ENCODE measurements at places on chromosomes 6 and 20.

GRCh38 chr6:138795809-138796603, at the start of gene ECT2L:
Gene ECT2L, plus strand, starts transcription at chr6:138796087. Its CDS starts 17,188 bp downstream, at chr6:138813275.
- peak; percentile 40 for DNase-seq

GRCh38 chr20:12276011-12276673, 358.4 kb downstream of the BTBD3 start:
- DNase-seq, result no peak

- no peak for DNase-seq
These were observed 46.6 kb upstream of the TNFAIP3 start for GRCh38 chr6:137820425-137820824.

DNA sequence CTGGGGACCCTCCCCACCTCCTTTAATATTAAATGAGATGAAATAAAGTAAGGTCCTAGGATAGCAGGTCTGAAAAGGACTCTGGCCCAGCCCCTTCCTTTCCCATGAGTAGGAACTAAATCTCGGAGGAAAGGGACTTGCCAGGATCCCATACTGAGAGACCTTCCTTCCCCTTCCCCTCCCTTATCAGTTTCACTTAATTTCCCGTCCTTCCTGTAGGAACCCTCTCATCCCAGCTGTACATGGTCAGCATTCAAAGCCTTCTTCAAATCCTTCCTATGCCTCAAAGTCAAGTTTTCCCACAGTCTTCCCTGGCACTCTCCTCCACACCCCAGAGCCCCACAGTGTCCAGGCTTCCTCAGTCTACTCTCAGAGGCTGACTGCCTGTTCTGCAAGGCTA, 71.3 kb upstream of the MYL9 start:
- DNase-seq, result no peak

GRCh38 chr6:157579467-157580031, 198.6 kb downstream of the ZDHHC14 start:
- no peak for DNase-seq

DNA sequence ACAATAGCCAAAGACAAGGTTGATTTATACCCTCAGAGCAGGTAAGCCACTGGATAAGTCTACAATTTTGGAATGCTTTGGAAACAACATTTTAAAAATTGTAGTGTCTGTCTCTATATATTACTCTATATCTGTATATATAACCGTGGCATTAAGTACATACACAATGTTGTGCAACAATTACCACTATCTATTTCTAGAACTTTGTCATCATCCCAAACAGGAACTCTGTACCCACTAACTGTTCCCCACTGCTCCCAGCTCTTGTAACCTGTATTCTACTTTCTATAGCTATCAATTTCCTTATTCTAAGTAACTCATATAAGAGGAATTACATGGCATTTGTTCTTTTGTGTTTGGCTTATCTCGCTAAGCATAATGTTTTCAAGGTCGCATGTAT, 78.2 kb upstream of the ASCC3 start:
- DNase-seq, result no peak

GRCh38 chr6:141426400-141426980, 706.2 kb upstream of the GJE1 start:
- DNase-seq, result no peak

GRCh38 chr6:11473008-11473740, 64.4 kb upstream of the TMEM170B start:
- DNase-seq, result no peak

DNA sequence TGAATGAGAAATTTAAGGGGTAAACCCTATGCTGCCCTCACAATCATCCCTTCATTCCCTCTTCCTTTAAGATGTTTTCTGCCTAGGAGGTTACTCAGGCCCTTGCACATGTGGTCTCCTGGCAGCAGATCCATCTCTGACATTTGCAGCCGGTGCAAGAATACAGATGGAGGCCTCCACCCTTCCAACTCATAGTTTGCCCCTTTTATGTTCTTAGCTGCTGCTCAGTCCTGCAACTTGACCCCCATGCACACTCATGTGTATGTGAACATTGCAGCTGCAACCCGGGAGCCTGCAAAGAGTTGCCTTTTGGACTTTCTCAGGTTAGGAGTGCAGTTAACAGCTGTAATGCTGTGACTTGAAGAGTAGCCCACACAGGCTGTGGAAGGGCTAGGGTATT, 131.9 kb upstream of the SGK1 start:
- DNase-seq, result no peak

DNA sequence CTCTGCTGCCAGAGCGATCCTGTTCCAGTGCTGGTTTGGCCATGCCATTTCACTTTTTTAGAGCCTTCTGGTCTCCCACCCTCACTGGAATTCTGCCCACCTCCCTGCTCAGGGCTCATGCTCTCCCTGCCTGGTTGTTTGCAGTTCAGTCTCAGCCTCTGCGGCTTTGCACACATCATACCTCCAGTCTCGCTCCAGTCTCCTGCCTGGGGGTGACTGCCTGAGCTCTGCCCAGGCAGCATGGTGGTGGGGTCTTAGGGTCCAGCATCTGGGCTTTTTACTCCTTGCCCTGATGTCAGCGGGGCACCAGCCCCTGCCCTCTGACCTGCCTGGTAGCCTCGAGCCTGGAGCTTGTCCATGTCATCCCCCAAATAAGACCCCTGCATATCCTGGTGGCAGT, 30.9 kb downstream of the CD83 start:
- DNase-seq, result no peak

GRCh38 chr20:34110745-34111641, 1.1 kb downstream of the EIF2S2 start:
- DNase-seq, result no peak

- DNase-seq, result no peak
These were observed 4.4 kb downstream of the APMAP start for GRCh38 chr20:24987873-24988835.

DNA sequence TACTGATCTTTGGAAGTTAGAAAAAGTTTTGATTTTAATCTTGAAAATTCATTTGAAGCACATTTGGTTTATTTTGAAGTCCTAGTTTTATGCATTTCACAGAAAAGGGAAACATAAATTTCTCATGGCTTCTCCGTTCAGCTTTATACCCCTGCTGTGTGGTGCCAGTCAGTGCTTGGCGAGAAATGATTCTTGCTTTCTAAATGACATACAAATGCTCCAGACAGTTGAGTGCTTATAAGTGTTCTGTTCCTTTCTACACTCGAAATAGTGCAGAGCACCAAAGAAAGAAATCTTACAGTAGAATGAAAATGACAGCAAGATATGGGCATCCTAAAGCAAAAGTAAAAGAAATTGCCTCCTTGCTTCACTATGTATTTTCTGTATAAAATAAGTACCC, 9.0 kb upstream of the ZNF292 start:
- DNase-seq, result no peak

GRCh38 chr6:135738636-135739035, 112.9 kb upstream of the PDE7B start:
- no peak for DNase-seq

- no peak for DNase-seq
These were observed 49.2 kb downstream of the RNGTT start for GRCh38 chr6:88914180-88914579.

DNA sequence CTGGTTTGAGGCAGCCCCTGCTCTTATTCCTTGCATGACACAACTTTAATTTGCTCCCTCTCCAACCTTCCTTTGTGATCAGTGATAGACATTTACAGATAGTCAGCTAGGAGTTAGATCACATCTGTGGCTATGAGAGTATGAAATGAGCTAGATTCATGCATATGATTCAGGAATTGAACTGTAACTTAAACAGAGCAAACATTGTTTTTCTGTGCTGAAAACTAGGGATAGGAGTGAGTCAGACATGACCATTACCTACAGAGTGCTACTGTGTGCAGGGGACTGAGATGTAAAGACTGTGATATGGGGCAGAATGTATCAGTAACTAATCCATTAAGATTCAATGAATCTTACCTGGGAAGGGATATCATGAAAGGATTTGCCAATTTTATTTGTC, 279.4 kb upstream of the SPTLC3 start:
- DNase-seq, result no peak

- no peak for DNase-seq
These were observed 149.6 kb downstream of the CDH26 start for GRCh38 chr20:60107621-60108390.

- no peak for DNase-seq
These were observed 88.9 kb upstream of the FOXQ1 start for GRCh38 chr6:1222728-1223595.

DNA sequence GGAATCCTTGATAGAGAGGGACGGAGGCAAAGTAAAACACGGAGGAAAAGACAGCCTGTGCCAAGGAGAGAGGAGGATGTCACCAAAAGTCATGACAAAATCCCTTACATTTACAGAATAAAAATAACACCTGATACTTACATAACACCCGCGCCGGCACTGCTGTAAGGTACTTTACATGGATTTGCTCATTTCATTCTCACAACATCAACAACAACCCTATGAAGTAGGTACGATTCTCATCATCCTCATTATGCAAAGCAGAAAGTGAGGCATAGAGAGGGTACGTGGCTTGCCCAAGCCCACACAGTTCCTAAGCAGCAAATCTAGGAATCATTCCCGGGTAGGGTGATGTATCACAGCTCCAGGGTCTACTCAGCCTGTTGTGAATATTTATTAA, 67.6 kb upstream of the NFATC2 start:
- no peak for DNase-seq

GRCh38 chr6:44697327-44697726, 309.8 kb downstream of the CDC5L start:
- DNase-seq, result no peak

GRCh38 chr6:15268137-15268908, 22.5 kb downstream of the JARID2 start:
- no peak for DNase-seq

DNA sequence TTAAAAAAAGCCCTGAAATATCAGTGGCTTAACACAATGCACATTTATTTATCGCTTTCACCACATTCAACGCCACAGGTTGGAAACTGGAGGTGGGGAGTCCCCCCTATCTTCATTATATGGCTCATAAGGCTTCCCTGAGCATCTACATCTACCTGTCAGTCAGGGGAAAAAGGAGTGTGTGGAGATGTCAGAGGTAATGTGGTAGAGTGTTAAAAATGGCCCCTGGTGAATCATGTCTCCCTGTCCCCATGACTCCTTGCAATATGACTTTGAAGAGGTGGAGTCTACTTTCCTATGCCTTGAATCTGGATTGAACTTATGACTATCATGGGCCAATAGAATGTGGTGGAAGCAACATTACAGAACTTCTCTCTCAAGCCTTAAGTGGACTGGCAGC, 65.5 kb upstream of the BTBD3 start:
- DNase-seq, result no peak

GRCh38 chr20:23622839-23623343, 14.9 kb downstream of the CST3 start:
- DNase-seq, result no peak

GRCh38 chr6:16166871-16167608, 38.2 kb downstream of the MYLIP start:
- no peak for DNase-seq

GRCh38 chr6:159056899-159057298, 12.1 kb upstream of the TAGAP start:
- no peak for DNase-seq

DNA sequence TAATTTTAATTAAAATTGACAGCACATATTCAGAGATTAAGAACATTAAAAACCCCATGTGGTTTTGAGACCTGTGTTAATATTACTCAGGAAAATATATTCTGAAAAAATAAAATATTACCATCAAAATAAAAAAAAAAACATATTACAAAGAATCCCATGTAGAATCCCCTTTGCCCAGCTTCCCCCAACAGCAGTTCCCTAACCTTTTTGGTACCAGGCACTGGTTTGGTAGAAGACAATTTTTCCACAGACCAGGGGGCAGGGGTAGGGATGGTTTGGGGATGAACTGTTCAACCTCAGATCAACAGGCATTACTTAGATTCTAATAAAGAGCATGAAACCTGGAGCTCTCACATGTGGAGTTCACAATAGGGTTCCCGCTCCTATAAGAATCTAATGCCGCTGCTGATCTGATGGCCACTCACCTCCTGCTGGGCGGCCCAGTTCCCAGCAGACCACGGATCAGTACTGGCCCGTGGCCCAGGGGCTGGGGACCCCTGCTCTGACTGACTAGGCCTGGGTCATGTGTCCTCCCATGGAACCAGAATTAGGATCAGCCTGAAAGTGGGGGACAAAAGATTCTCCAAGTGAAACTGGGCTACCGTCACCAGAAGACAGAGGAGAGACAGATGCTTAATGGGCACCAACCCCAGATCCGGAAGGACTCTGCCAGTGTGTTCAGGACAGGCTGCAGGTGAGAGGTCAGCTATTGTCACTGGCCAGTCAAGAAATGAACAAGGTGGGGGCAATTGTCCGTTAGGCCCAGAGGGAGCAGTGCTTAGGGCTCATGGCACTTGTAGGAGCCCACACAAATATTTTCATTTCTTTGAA, 235.5 kb downstream of the PREX1 start:
- no peak for DNase-seq

DNA sequence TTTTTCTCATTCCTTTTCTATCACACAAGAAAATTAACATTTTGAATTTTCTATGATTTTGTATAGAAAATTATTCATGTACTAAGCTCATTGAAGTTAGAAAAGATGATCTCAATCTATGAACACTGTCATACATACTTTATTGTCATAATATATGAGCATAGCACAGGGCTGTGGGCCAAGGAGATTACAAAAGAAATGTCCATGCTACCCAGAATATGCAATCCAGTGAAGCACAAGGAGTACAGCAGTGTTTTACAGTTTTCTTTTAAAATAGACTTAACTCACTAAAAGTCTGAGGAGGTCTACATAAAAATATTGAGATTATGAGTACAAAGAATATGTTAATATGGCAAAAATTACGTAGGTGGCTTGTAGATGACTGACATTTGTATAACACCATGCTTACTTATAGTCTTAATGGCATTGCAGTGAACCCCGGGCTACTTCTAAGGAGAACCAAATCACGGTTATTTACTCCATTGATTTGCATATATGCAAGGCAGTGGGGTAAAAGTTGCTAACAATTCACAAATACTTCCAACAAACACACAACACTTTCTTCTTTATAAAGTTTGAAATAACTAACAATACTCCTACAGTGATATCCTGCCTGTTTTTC, 257.1 kb downstream of the BCKDHB start:
- no peak for DNase-seq

DNA sequence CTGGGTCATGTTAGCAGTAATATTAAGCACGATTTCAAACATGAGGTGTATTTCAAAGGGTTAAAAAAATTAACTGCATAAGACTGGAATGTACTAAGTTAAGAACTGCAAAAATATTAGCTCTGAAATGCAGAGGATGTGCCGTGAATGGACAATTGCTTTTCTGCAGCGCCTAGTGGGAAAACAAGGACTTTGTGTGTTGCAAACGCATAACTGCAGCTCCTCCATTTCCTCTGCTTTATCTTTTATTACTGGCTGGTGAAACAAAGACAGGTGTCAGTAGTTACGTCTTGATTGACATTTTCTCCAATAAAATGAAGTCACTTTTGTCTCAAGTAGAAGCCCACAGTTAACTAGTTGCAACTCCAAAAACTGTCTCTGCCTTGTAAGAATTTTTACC, 1.7 kb downstream of the PDE7B start:
- no peak for DNase-seq
